ENCODE measurements at places on chromosomes 1 and 21.

DNA sequence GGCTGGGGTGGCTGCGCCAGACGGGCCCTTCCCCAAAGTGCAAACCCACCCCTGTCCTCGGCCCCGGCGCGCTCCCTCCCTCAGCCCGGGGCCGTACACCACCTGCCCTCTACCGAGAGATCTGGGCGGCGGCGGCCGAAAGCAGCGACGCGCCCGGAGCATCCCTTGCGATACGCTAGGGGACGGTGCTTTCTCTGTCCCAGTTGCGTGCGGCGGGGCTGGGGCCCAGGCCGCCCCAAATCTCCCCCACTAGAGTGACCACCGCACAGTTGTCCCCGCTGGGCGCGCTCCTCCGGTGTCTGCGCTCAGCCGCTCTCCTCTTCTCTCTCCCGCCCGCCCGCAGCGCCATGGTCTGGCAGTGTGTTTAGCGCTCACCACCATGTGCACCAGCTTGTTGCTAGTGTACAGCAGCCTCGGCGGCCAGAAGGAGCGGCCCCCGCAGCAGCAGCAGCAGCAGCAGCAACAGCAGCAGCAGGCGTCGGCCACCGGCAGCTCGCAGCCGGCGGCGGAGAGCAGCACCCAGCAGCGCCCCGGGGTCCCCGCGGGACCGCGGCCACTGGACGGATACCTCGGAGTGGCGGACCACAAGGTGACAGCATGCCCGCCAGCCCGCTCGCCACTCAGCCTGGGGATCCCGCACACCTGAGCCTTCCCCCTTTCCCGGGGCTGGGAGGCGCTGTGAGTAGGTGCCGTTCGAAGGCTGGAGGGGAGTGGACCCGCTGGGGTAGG is 1.0 kb downstream of the ST6GALNAC5 start:
- DNase-seq, result no peak

DNA sequence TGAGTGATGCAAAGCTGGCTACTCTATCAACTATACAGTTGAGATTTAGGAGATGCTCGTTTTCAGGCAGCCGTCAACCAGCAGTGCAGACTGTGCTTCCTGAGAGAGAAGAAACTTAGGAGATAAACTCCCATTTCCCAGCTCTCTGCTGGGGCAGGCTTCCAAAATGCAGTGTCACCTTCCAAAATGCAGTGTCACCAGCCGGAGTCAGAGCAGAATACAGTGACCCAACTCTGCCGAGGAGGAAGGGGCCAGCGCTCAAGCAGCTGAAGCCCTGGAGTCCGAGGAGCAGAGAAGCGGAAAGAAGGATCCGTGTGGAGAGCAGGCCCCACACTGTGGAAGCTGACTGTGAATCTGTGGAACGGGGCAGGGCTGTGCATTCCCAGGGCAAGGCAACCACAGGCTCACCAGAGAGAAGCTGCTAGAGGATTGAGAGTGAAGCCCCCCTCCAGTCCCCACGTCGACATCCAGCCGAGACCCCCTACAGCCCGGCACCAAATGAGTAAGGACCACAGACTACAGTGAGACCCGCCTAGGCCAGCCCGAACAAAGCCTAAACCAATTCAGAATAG is 703 bp upstream of the KRTAP12-1 start:
- DNase-seq, result no peak

DNA sequence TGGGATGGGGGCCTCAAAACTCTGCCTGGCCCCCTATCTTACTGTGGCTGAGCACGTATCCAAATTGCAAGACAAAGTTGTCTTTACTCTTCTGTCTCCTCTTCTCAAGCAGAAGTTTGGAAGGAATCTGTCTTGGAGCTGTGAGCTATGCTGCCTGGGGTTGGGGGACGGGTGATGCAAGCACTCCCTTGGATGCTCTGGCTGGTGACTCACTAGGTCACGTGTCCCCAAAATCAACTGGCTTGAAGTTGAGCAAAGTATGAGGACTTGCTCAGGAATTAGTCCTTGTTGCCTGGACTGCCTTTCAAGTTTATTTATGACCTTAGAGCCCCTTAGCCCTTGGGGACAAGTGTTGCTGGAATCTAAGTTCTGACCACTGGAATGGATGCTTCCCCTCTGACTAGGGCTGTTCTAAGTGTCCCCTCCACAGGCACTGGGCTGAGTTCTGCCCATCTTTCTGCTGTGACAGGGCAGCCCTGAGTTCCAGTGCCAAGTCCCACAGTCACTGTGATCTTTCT is 269.5 kb downstream of the HHAT start:
- no peak for DNase-seq

GRCh38 chr1:193740762-193741161 is 554.3 kb upstream of the B3GALT2 start:
- no peak for DNase-seq

- DNase-seq, result no peak
These were observed 136.5 kb upstream of the POU3F1 start for GRCh38 chr1:38183096-38183495.

DNA sequence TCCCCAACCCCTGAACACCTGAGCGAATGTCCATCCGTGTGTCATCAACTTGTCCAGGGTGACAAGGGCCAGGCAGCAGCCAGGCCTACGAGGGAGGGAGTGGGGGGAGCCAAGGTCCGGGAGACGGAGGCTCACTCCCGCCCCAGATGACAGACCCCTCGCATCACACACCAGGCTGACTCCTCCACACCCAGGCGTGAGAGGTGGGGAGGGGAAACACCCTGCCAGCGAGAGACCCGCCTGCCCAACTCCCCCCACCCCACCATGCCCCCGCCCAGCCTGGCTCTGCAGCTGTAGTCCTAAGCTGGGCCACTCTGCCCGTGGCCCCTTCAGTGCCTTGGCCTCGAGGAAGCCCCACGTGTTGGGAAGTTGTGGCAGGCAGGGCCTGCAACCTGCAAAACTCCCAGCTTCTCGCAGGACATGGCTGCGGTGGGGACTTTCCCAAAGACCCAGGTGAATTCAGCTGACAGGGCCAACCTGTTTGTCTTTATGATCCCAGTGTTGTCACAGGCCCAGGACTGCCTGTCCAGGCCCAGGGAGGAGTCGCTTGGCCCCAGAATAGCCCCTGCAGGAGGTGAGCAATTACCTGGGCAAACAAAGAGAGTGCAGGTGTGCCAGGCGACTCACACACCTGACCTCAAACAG is 62.9 kb downstream of the RIPK4 start:
- DNase-seq, result no peak

DNA sequence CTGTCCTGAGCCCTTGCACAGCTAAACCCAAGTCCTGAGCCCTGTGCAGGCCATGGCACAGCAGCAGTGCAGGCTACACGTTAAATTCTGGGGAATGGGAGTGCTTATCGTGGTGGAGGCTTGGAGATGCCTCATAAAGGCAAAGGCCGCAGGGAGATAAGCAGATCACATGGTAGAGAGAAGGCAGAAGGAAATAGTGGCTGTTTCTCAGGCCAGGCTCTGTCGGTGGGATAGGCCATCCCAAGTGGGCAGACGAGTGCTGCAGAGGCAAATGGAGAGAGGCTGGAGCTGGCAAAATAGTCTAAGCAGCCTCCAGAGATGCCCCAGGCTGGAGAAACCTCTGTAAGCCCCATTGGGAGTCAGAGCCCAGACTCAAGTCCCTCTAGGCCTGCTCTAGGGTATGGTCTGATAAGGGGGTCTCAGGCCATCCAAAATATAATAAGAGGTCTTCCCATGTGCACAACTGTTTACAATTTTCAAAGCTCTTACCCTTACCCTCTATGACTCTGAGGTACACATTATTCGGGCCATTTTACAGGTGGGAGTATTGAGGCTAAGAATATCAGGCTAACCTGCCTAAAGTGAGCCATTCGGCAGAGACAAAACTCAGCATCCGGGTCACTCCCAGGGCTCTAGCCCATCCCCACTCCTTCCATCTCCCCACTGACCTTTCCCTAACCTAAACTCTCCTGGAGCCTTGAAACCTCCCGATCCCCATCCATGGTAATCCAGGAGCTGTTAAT is 79.6 kb downstream of the NKAIN1 start:
- no peak for DNase-seq

DNA sequence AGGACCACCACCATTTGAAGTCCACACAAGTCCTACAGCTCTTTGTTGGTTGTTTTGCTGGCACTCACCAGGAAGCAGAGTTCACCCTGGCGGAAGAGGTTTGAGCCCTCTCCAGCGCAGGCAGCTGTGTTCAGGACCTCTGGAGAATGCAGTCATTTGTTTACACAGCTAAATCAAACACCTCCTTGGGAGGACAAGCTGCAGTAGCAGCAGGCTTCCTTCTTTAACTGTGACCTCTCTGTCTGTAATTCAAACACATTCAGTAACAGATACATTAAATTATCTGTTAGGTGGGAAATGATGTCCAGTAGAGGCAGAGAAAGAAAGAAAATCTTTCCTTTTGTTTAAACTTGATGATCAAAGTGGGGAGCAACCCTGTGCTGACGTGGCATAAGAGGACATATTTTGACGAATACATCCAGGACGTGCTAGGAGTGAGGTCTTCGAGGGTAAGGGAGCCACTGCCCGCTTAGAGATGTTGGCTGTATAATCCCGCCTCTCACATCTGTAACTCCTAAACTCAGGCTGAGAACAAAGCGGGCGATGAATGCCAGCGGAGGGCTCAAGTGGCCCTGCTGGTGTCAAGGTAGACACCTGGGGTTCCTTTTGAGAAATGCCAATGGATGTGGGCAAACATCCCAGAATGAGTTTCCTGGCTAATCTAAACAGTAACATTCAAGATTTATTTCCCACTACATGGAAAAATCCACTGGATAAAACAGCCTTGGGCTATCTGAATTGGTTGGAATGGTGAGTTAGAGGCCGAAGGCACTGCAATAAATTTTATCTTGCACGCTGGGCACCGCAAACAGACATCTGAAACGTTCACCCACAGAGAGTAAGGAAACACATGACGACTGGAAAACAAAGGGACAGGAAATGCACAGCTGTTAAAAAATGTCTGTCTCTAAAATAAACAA is 51.7 kb downstream of the ABCA4 start:
- no peak for DNase-seq

- DNase-seq, result no peak
These were observed 259.4 kb upstream of the BRINP3 start for GRCh38 chr1:190736971-190737590.

DNA sequence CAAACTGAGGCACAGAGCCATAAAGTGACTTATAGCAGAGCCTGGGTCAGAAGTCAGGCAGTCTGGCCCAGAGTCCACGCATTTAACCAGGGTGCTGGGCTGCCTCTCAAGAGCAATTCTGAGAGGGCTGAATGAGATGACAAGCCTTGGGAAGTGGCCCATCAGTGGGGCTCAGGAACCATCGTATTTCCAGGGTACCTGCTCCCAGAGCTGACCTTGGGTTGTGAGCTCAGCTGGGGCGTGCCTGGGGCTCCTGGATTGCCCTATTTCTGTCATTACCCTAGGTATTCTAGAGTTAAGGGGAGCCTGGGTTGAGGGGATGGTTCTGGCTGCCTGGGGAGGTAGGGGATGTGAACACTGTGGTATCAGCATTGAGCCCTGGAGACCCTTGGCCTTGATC is 49.4 kb downstream of the LGR6 start:
- no peak for DNase-seq

DNA sequence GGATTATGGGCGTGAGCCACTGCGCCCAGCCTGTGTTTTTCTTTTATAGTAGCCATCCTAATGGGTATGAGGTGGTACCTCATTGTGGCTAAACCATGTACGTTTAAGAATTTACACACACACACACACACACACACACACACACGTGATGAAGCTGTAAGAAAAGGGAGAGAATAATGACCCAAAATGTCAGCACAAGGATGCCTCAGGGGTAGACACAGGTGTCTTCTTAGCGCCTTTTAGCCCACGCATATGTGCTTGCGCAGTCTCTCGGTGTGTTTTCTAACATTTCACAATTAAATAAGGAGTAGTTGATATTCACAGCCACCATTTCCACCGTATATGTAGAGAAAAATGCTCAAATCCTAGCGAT is 782 bp upstream of the PFKL start:
- no peak for DNase-seq

GRCh38 chr1:240491796-240492195 is 120.2 kb downstream of the GREM2 start:
- DNase-seq, result no peak

- DNase-seq, result no peak
These were observed 33.5 kb downstream of the GPA33 start for GRCh38 chr1:167056529-167057231.

GRCh38 chr1:237975376-237975775 is 84.7 kb upstream of the ZP4 start:
- no peak for DNase-seq

- DNase-seq, result no peak
These were observed 47.6 kb downstream of the KDM5B start for GRCh38 chr1:202760589-202760988.

- peak; percentile 17 for DNase-seq
These were observed 49.9 kb upstream of the CYP2J2 start for GRCh38 chr1:59976194-59977074.

GRCh38 chr1:14840374-14840773 is 241.9 kb downstream of the KAZN start:
- no peak for DNase-seq

DNA sequence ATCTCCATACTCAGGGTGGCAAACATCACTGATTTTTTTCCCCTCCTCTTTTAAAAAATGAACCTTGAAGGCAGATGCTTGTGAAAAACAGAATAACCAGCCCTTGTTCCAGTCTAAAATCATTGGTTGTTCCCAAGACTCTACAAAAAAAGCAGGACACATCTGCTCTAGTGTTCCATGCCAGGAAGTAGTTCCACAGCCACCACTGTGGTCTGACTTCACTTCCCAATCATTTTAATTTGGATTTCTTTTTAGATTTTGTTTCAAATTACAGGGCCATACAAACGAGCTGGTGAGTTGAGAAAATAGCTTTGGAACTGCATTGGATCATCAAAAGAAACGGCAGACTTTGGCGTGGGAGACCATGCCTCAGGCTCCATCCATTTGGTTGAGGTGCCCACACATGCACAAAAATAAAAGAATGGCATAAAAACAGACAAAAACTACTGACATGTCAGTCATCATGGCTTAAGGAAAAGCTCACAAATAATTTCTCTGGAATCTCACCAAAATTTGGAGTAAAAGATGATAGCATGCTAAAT is 210.0 kb downstream of the GABPA start:
- DNase-seq, result no peak

DNA sequence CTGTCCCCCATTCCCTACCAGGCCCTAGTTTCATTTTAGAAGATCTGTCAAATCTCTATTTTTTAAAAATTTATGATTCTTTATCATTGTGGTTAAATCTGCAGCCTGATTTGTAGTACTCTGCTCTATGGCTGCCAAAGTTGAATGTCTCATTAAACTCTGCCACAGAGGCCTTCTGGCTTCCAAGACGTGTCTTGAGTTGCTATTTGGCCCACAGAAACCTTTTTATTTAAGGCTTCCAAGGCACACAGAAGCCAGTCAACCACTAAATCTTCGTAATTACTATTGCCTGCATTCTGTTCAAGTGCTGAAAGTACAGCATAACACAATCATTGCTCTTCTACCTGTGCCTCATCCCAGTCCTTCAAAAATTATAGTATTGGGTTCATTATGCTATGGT is 971.0 kb downstream of the NCAM2 start:
- DNase-seq, result no peak

- no peak for DNase-seq
These were observed 30.9 kb downstream of the ZNF670 start for GRCh38 chr1:247047702-247048101.
